NCI-H2029 treated with DMSO at 0.1 percent for 48 hours (cell line): ENCODE measurements at places on chromosomes 7 and 10.

DNA sequence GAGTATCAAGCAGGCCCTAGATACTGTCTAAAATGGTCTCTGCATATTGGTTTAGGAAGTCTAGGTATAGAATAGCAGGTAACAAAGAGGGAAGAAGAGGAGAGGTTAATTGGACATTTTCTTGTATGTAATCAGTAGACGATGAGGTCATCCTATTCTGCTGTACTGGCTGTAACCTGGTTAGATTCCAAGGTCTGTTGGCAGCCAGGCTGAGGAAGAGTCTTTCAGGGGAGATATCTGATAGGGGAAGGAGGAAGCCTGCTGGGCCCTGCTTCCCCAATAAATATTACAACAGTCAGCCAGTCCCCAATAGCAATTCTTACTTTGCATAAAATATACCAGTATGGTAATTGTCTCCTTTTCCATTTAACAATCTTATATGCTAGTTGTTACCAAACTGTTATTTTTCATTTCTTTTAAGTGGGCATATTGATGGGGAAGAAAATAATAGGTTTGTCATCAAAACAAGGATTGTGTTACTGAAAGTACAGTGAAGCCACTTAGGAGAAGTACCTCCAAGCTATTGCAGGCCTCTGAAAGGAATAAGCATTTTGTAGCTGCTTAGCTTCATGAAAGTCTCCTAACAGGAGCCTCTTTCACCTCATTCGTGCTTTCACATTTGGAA, 186.4 kb downstream of the LRRC4 start:
- peak; percentile 96 for DNase-seq

- DNase-seq = no peak
Observed at GRCh38 chr7:100896732-100897608, 1.3 kb upstream of the ACHE start.

GRCh38 chr10:119602241-119603095, 5.7 kb upstream of the TIAL1 start:
- no peak for DNase-seq

- no peak for DNase-seq
Observed at GRCh38 chr10:12308736-12309375, 40.5 kb upstream of the CAMK1D start.

- DNase-seq = no peak
Observed at GRCh38 chr10:3948843-3949242, 163.8 kb upstream of the KLF6 start.

DNA sequence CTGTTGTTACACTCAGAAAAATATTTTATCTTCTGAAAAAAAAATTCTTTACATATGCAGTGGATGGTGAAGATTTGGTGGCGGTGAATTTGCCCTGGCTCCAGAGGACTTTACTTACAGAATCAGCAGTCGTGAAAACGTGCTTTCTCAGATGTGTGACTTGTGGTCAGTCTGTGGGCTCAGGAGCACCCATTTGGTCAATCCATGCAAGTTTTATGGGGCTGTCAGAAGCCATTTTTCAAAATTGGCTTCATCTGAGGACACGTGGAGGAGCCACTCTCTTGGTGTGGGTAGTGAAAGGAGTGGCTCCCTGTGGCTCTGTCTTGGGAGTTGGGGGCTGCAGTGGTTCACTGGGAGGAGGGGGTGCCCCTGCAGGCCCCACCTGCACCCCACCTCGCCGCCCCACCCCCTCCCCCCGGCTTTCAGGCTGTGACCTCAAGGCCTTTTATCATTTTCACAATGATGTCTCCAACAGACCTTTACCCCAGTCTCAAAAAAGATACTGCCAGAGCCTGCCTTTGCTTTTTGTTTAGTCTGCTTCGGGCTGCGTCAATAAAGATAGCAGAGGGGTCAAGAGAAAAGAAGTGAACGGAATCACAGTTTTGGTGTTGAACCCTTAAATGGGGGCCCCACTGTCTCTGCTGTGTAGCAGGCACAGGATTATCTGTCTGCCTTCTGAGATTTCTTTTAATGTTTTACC, 137.4 kb downstream of the MGMT start:
- DNase-seq = no peak

- no peak for DNase-seq
Observed at GRCh38 chr10:49783645-49784044, 21.5 kb upstream of the OGDHL start.

- no peak for DNase-seq
Observed at GRCh38 chr7:78066599-78066998, 268.0 kb downstream of the PHTF2 start.

DNA sequence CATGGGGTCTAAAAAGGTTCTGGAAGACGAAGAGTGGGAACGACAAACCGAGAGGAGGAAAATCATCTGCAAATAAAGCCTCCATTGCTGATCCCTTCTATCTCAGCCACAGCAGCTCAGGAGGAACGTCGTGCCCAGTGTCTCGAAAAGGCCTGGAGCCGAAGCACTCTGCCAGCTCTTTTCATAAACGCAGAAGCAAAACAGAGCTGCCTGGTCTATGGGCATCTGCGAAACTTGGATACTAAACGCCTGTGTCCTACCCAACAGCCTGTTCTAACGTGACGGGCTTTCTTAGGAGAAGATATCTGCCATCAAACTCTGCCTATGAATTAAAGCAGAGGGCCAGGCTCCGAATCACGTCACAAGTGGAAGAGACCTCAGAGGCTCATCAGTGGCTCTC, 68.7 kb downstream of the GNA12 start:
- no peak for DNase-seq

DNA sequence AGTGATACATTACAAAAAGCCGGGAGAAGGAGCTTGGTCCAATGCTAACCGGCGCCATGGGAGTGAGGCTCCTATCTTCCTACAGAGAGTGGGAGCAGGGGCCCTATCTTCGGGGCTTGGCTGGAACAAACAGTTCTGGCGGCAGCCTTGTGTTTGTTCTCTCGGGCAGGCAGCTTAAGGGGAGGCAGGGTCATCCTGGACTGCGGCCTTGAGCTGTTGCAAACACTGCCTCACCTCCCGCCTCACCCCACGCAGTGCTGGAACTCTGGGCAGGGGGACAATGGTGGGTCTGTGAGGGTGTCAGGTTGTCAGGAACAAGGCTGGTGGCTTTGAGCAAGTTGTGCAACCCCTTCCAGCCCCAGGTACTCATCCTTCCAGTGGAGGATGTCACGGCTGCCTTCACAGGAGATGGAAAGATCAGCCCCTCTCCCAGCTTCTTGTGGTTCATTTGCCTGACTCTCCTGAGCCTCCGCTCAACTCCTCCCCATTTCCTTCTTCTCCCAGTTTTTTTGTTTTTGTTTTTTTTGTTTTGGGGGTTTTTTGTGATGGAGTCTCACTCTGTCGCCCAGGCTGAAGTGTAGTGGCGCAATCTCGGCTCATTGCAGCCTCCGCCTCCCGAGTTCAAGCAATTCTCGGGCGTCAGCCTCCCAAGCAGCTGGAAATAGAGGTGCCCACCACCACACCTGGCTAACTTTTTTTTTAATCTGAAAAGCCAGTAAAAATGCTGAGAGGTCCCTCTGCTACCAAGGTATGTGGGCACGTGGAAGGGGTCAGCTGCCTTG, 57.4 kb downstream of the SPOCK2 start:
- no peak for DNase-seq

- DNase-seq = no peak
Observed at GRCh38 chr10:73791871-73792400, 6.5 kb downstream of the ZSWIM8 start.

DNA sequence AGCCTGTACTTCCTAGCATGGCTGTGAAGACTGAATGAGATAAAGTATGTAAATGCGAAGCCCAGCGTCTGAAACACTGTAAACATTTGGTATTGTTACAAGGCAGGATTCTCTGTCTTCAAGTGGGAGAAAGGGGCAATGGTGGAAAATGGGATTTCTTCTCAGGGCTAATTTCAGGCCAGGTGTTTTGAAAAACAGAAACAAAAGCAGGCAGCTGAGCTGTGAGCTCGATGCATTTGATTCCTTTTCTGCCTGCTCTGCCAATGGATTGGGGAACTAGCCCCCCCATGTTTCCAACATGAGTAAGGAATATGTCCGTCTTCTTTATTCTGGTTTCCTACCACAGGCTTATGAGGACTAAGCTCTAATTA, 732.1 kb upstream of the AUTS2 start:
- DNase-seq = no peak

GRCh38 chr7:20348125-20348807, 17.6 kb downstream of the ITGB8 start:
- DNase-seq = no peak

DNA sequence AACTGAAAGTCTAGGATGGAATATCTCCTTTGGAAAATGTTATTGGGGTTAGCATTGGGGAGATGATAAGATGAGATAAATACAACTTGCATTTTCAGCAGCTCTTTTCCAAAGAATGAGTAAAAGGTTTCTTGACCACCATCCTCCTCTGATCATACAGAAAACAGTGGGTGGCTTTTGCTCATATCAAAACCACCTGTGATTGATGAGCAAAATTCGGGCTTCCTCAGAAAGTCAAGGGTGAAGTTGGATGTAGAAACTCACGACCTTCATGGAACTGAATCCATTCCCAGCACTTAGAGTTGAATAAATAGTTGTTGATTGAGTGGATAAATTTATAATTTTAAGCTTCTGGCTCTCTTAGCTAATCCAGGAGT, 158.4 kb downstream of the DNAJB6 start:
- DNase-seq = no peak

DNA sequence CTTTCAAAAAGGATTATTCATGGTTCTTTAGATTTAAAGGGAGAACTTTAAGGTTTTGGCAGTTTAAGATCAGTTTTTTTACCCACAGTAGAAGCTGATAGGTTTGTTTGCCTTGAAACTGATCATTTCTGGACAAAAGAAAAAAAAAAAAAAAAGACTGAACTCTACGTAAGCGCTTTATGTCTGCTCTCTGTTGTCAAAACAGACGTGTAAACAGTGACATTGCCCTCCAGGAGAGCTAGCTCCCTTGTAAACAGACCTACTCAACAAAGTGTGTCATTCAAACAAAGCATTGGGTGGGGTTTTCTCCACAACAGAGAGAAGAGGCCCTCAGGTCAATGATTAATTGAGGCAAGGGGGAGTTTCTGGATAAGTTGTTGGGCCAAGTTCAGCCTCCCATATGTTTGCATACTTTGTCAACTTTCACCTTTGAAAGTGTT, 568.1 kb upstream of the LRRN3 start:
- DNase-seq = peak; percentile 49

- no peak for DNase-seq
Observed at GRCh38 chr7:157979636-157980340, 607.8 kb downstream of the PTPRN2 start.

GRCh38 chr7:149736478-149737360, 36.7 kb downstream of the ZNF467 start:
- no peak for DNase-seq

DNA sequence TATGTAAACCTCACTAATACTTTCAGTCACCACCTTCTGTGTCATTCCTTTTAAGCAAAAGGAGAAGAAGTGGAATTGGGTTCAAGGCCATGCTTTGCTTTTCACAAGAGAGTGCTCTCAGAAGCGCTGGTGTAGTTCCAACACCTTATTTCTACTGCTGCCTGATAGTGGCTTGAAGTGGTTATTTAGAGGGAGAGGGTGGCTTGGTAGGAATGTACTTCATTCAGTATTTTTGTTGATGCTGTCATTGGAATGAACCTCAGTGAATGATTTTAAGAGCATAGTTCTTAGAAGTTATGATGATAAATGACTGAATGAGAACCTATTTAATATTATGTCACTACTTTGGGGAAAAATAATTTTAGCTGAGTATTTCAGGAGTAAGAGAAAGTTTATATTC, 396.7 kb downstream of the EXOC4 start:
- no peak for DNase-seq

DNA sequence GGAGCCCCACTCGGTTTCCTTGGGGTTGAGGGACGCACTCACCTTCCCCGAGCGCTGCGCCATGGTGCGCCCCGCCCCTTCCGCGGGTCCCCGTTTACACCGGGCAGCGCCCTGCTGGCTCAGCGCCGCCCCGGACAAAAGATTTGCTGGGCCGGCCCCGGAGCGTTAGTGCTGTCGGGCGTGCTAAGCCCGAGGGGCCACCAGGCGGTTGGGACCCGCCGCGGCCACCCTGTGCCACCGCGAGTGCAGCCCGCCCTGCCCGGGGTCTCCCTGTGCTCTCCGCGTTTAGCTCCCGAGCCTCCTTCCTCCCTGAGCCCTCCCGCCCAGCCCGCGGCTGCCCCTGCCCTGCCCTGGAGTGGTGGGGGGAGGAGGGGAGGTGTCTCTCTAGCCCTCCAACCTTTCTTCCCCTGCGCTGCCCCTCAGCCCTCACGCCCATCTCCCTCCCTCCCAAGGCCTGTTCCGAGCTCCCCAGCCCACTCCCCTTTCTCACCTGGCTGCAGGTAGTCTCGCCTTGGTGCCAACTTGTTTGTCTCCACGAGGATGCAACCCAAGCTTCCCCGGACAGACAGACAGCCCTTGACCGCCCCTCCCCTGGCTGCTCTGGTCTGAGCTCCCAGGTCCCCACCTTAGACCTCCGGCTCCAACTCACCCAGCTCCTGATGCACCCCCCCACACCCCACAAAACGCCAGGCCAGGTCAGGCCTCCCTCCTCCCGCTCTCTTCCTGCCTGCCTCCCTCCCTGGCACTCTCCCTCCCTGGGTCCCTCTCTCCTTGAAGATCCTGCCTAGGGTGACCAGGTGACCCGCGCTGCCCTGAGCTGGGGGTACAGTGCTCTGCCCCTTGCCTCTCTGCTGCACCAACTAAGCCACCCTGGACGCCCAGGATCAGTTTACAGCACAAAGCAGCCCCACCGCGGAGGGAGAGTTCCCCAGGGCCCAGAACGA, at the start of gene CRYGN:
Gene CRYGN (minus strand): TSS at position 287 of the 944 bp plus-strand sequence. CDS start 224 bp downstream, at position 63.
- DNase-seq = no peak

GRCh38 chr10:48247680-48248079, 26.8 kb downstream of the FRMPD2 start:
- no peak for DNase-seq

DNA sequence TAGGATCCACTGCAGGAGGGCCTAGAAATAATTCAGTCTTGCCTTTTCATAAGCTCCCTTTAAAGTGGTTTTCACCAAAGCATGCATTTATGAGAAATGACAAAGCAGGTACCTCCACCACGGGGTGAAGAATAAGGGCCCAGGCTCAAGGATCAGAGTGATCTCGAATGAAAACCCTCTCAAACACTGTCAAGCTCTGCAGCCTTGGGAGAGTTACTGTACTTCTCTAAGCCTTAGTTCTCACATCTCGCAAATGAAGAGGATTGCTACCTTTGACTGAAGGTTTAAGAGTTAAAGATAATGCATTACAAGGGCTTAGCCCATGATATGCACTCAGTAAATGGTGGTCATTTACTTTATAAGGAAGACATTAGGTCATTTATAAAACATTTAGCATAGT, 81.7 kb downstream of the CUBN start:
- no peak for DNase-seq

- DNase-seq = no peak
Observed at GRCh38 chr10:71279590-71280170, 39.4 kb upstream of the SLC29A3 start.

GRCh38 chr10:30827531-30828120, 198.1 kb upstream of the LYZL2 start:
- DNase-seq = no peak

- no peak for DNase-seq
Observed at GRCh38 chr7:7931626-7932025, 37.0 kb upstream of the GLCCI1 start.
